ENCODE measurements at places on chromosomes 2 and 18. TPM values are rescaled to one million over a fixed set of nuclear protein-coding genes. Genes with fewer than 3 reads are reported as not detected.

Gene NTSR2
- not detected for total RNA-seq

Gene FKBP1B
- total RNA-seq, result 10.9 TPM

Gene FN1
- 11,839 TPM for total RNA-seq

Gene RAX
- total RNA-seq, result not detected

Gene MRO
- total RNA-seq, result under 0.01 TPM

Gene DSC2
- total RNA-seq, result not detected

Gene LDLRAD4
- total RNA-seq, result 0.17 TPM

Gene TDRD15
- total RNA-seq, result not detected

Gene ASPRV1
- 0.33 TPM for total RNA-seq

Gene UGT1A5
- not detected for total RNA-seq

Gene ALPI
- not detected for total RNA-seq

Gene HOXD3
- 0.29 TPM for total RNA-seq

Gene C2orf81
- 1.5 TPM for total RNA-seq

Gene MEIS1
- 127 TPM for total RNA-seq

Gene GAL3ST2
- not detected for total RNA-seq

Gene REG3A
- not detected for total RNA-seq

Gene ANO7
- total RNA-seq, result 0.83 TPM

Gene UGT1A10
- not detected for total RNA-seq

Gene RGPD3
- total RNA-seq, result 0.29 TPM

Gene MEP1B
- total RNA-seq, result 0.17 TPM

Gene TTL
- total RNA-seq, result 37.7 TPM

Gene SLC4A5
- total RNA-seq, result under 0.01 TPM

Gene IL1R1
- 105 TPM for total RNA-seq

Gene DUSP2
- total RNA-seq, result 2.0 TPM

Gene DSEL
- 156 TPM for total RNA-seq

Gene NOSTRIN
- total RNA-seq, result 0.33 TPM

Gene PCARE
- not detected for total RNA-seq

Gene KCNIP3
- 2.9 TPM for total RNA-seq

Gene PSMG2
- 82.0 TPM for total RNA-seq

Gene NCK2
- 32.4 TPM for total RNA-seq

Gene ADCYAP1
- not detected for total RNA-seq

Gene SH2D6
- total RNA-seq, result not detected

Gene QPCT
- total RNA-seq, result 19.7 TPM

Gene SPEG
- 21.7 TPM for total RNA-seq

Gene DCDC2C
- total RNA-seq, result not detected

Gene RNU2-63P
- total RNA-seq, result not detected

Gene ACTG2
- total RNA-seq, result 4.1 TPM

Gene PLB1
- total RNA-seq, result 2.0 TPM

Gene COL4A4
- total RNA-seq, result 0.50 TPM

Gene PELI1
- 6.6 TPM for total RNA-seq

Gene SLC30A3
- 0.15 TPM for total RNA-seq

Gene NEB
- total RNA-seq, result 0.17 TPM

Gene AFF3
- total RNA-seq, result 0.66 TPM

Gene ARHGEF33
- 0.29 TPM for total RNA-seq

Gene ZC3H8
- total RNA-seq, result 5.8 TPM

Gene MYL12B
- total RNA-seq, result 307 TPM

Gene CABLES1
- total RNA-seq, result 35.7 TPM

Gene TNS1
- total RNA-seq, result 114 TPM

Gene PROM2
- total RNA-seq, result 0.83 TPM

Gene MAL
- 0.17 TPM for total RNA-seq

Gene CYRIA
- total RNA-seq, result 4.3 TPM

Gene POTEJ
- not detected for total RNA-seq

Gene GCG
- not detected for total RNA-seq
